Pulmonary artery endothelial cell (primary cell): ENCODE measurements at places on chromosomes 1 and 21. TPM values are rescaled to one million over a fixed set of nuclear protein-coding genes. Genes with fewer than 3 reads are reported as not detected.
A peak's percentile ranks its signal among the peaks of the same experiment; 100 is the strongest.

Gene E2F2
- 2.1 and 3.8 TPM in 2 replicates for total RNA-seq

DNA sequence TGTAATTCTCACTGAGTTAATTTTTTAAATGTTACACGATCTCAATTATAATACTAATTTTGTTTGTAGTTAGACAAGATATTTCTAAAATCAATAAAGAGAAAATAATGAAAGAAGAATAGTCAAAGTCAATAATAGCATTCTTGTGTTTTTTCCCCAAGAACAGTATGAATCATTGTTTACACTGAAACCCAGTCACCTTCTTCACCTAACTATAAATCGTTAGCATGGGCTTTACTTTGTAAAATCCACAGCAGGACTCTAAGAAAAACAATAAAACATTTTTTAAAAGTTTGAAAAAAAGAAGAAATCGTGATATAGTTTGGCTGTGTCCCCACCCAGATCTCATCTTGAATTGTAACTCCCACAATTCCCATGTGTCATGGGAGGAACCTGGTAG is 234.6 kb upstream of the LYPLAL1 start:
- no peak for DNase-seq

Gene CLIC6
- not detected in 2 replicates for total RNA-seq

DNA sequence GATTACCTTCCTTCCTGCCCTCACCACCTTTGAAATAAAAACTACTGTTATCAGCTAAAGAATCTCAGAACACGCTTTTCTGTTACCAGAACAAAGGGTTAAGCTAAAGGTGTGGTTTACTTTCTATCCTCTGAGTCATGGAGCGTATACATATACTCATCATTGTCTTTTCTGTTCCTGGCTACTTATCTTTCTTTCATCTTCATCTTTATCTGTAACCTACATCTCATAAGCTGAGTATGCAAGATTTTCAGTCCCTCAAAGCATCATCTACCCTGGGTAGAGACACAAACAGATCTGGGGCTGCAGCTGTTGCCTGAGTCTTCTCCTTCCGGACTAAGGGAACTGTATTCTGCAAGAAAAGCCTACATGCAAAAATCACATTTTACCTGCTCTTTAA is 75.6 kb downstream of the LMO4 start:
- DNase-seq, result no peak

DNA sequence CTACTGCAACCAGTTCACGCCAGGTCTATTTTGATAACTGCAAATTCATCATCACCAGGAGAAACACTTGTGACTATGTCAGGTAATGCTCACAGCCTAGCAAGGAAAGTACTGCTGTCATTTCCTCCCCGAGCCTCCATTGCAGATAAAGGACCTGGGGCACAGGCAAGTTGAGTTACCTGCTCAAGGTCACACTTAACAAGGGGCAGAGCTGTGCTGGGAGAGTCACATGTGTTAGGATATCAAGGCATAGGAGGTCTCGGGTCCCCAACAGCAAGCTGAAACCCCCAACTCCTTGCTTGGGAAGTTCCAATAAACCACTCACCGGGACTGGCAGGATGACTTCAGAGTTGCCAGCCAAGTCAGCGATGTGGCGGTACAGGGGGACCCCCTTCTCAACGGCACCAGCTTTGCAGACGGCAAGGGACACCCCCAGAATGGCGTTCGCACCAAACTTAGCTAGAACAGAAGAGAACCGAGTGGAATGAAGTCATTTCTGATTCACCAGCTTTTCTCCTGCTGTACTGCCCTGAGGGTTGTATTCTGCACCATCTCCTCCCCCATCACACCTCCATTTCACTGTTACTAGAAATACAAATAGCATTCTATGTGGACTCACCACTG is 11.6 kb downstream of the ENO1 start:
- no peak for DNase-seq

Gene AADACL4
- not detected in 2 replicates for total RNA-seq

- peak; percentile 95 for DNase-seq
Observed at GRCh38 chr1:39127513-39127912, 77.0 kb upstream of the MACF1 start.

DNA sequence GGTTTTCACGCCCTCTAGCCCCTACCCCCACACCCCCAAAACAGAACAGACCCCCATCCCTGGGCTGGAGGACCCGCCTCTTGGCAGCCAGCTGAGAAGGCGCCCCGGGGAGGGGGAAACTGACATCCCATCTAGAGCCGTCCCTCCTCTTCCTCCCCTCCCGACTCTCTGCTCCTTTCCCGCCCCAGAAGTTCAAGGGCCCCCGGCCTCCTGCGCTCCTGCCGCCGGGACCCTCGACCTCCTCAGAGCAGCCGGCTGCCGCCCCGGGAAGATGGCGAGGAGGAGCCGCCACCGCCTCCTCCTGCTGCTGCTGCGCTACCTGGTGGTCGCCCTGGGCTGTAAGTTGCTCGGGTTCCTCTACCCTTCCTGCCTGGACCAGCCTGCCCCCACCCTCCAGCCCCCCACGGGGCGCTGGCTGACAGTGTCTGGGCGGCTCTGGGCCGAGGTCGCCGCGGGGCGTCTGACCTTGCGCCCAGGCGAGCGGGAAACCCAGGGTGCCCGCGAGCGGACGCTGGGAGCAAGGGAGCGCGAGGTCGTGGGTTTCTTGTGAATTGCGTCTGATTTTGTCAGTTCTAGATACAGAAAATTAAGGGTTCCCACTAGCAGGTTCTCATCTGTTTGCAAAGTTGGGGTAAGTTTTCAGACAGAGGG is 618 bp downstream of the JAM2 start:
- no peak for DNase-seq

Gene BEND5
- total RNA-seq, result not detected in 2 replicates

DNA sequence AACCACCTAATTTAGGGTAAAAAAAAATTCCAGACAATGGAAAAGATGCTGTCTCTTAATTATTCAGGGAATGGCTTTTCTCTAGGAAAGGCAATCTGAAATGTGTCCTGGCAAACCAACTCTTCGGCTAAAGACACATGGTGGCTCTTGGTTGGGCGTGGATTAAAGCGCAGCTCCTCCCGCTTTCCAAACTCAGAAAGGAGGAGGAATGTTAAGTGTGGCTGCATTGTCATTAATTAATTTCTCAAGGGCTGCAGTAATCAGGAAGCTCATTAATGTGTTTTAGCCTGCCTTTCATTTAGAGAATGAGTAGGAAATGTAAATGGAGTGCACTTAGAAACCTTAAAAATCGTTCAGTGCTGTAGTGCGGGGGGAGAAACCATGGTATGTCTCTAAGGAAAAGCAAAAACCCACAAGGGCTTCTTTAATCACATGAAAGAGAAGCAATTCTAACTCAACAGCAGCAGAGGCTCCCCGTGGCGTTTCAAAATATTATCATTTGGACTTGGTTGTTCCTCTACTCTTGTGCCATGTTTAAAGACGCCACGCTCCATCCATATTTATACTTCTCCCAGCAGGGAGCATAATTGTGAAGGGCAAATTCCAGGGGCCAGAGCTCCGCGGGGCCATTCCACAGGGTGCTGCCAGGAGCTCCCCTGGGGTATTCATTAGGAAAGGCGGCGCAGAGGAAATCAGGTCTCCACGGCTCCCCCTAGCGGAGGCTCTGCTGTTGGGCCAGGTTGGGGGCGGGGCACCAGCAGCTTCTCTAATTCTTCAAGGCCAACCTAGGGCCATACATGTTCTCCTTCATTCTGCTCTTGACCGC is 91.9 kb upstream of the SSX2IP start:
- DNase-seq, result no peak

Gene PSEN2
- 23.8 and 24.2 TPM in 2 replicates for total RNA-seq

DNA sequence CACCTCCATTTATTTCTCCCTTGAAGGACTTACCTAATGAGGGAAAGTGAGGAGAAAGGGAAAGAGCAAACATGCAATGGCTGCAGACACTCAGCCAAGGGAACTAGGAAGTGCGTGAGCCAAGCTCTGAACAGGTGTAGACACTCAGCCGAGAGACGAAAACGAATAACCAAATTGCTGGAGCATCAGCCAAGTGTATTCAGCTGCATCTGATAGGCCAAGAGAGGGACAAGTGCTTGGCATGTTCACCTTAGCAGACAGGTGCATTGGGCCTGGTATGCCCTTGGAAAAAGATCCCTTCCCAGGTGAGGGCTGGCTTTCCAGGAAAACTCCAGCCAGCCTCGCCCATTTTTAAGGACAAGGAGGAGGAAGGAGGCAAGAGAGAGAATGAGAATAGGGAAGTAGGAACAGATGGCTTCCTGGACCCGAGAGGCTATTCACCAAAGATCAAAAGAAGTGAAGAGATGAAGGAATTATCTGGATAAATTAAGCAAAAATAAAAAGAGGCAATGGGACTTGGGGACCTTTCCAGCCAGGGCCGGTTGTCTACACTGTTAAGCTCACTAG is 184.7 kb downstream of the TOMM20 start:
- DNase-seq, result no peak

DNA sequence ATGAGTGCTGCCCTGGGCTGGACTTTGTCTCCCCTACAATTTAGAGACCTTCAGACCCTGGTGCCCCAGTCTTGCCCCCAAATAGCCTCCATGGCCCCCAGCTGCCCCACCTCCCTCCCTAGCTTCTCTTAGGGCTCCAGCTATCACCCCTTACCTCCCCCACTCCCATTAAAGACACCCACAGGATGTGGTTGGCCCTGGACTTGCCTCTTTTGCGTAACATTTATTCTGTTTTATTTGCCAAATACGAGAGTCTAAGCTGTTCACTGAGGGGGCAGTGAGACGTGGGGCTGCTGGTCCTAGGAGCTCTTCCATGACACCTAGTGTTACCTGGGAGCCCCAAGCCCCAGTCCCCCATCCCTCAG is 4.5 kb downstream of the ZC3H12A start:
- no peak for DNase-seq

DNA sequence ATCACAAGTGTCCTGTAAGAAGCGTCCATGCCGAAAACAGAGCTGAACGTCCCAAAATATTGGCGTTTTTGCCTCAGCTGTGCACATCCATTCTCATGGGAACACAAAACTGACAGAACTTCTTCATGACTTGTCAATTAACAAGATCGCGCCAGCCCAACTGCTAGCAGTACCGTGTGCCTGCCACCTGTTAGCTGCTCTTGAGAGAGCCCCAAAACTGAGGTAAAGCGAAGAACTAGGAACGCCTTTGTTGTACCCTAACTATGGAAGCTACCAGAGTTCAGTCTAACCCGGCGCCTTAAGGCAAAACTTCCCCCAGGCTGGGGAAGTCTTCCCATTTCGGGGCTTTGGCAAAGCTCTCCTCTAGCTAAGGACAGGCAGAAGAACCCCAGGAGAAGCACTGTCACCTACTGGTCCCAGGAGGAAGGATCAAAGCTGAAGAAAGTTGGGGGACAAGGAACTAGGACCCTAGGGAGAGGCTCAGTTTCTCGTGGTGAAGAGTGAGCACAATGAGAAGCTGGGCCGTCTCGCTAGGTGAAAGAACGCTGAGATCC is 719 bp downstream of the EYA3 start:
- DNase-seq, result no peak

- no peak for DNase-seq
Observed at GRCh38 chr1:96116731-96117130, 604.9 kb upstream of the PTBP2 start.

GRCh38 chr1:89285745-89286380 is 13.2 kb upstream of the GBP5 start:
- no peak for DNase-seq

Gene LCE2A
- not detected in 2 replicates for total RNA-seq

- DNase-seq, result no peak
Observed at GRCh38 chr1:86650065-86650464, 54.3 kb upstream of the SH3GLB1 start.

Gene IL19
- total RNA-seq, result not detected in 2 replicates

Gene SLC25A34
- total RNA-seq, result 0.20 and 0.42 TPM in 2 replicates
